Activated gamma-delta T cell (primary cell): ENCODE measurements at places on chromosomes 6 and 20.

DNA sequence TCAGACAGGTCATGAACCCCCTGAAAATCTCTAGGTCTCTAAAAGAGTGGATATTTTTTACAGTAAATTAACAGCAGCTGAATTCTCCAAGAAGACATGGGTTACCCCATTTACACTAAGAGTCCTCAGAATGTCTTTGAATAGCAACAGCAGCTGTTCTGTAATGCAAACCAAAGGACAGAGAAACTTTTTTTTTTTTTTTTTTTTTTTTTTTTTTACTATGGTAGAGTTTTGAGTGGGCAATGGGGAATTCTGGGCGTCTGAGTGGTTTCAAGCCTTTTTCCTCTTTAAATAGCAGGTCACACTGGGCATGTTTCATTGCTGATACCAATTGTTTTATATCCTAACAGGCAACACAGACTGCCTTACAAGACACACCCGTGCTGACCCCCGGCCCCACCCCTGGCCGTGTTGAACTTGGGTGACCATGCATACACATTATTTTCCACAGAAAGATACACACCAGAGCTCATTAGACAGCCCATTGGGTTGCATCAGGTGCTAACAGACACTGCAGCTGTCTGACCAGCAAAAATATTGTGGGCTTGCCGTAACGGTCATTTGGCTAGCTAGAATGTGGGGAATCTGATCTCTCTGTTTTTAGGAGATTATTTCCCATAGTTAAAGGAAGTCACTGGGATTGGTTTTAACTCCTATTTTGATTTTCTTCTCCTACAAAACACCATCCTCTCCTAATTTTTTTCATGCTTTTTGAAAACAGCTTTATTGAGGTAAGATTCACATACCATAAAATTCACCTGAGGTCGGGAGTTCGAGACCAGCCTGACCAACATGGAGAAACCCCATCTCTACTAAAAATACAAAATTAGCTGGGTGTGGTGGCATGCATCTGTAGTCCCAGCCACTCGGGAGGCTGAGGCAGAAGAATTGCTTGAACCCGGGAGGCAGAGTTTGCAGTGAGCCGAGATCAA, 26.7 kb upstream of the IRF4 start:
- DNase-seq, result no peak

GRCh38 chr6:54206510-54206909, 95.3 kb downstream of the MLIP start:
- no peak for DNase-seq

GRCh38 chr6:40500227-40500626, 86.9 kb downstream of the LRFN2 start:
- DNase-seq, result no peak

DNA sequence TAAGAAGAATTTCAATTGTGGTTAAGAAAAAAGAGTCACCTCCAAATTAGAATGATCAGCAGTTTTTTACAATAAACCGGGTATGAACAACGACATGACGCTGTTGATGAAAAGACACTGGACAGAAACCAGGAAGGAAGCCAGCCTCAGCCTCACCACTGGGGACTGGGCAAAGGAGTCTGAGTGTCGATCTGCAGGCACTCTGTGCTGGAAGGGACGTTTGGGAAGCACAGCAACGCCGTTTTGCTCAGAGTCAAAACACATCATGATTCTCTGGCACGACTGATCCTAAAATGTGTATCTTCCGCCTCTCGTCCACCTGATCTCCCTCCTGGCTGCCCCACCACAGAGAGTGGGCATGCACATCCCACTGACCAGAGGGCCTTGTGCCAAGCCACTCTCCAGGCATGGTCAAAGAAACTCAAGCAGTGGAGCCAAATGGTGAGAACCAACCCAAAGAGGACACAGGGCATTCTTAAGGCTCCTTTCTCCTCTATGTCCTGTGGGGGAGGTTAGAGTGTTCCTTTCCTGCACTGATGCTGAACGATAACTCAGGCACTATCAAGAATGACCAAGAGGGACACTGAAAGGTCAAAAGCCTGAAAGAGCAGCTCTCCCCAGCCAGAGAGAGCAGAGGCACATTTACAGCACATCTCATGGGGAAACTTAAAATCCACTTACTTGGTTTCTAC, 68.8 kb downstream of the AGPAT4 start:
- no peak for DNase-seq

DNA sequence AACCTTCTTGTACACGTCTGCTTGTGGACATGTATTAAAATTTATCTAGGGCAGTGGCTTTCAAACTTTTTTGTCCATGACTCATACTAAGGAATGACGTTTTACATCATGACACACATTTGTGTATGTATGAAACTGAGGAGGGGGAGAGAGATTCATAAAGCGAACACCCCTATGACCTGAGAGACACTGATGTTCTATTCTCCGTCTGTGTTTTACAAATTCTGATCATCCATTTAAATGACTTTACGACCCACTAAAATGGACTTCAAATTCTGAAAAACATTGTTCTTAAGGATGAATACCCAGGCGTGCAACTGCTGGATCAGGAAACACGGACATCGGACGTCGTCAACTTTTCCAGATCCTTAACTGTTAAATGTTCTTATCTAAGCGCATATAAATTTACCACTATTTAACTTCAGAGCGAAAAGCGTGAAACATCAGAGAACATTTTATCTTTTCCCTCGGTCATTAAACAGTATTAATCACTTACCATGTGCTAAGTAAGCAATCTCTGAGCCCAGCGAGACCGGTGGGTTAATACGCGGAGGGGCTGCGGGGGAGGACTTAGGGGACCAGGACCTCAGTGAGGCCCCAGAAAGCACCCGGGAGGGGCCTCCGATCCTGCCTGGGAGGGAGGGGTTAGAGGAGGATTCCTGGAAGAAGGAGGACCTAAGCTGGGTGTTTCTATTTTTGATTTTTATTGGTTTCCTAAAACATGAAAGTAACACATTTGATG, 1.2 kb downstream of the PLAGL1 start:
- DNase-seq, result no peak

- DNase-seq, result no peak
Measured at GRCh38 chr6:125952764-125953501, 3.6 kb upstream of the HINT3 start.

GRCh38 chr6:49333345-49334125, 129.5 kb downstream of the MMUT start:
- no peak for DNase-seq

DNA sequence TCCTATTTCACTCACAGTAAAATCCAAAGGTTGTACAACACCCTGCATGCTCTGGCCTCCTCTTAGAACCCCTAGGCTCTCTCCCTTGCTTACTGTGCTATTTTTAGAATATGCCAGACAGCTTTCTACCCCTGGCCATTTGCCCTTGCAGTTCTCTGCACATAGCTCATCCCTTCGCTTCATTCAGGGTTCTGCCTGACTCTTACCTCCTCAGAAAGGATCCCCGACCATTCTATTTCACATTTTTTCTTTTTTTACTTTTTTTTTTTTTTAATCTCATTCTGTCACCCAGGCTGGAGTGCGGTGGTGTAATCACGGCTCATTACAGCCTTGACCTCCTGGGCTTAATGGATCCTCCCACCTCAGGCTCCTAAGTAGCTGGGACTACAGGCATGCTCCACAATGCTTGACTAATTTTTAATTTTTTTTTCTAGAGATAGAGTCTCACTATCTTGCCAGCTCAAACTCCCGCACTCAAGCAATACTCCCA, 33.6 kb downstream of the COMMD7 start:
- DNase-seq, result no peak

GRCh38 chr6:139126255-139126654, 8.6 kb upstream of the HECA start:
- DNase-seq, result no peak

DNA sequence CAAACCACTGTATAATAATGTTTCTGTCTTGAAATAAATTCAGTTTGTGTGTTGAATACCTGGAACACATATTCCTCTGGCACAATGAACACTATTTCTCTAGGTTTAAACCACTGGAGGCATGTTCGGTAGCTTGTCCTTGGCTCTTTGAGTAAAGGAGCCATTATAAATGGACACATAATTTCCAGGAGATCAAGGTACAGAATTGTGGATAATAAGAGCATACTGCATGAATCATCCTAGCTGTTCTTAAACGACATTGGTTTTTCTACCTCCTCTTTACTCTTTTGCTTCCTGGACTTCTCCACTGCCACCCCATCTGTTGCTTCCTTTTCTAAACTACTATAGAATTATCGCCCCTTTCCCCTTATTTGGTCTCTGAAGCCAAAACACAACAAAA, 1.2 kb downstream of the CENPW start:
- no peak for DNase-seq

GRCh38 chr6:89941763-89942497, 47.7 kb downstream of the GJA10 start:
- DNase-seq, result no peak

- no peak for DNase-seq
Measured at GRCh38 chr6:147728903-147729302, 220.4 kb downstream of the SAMD5 start.

DNA sequence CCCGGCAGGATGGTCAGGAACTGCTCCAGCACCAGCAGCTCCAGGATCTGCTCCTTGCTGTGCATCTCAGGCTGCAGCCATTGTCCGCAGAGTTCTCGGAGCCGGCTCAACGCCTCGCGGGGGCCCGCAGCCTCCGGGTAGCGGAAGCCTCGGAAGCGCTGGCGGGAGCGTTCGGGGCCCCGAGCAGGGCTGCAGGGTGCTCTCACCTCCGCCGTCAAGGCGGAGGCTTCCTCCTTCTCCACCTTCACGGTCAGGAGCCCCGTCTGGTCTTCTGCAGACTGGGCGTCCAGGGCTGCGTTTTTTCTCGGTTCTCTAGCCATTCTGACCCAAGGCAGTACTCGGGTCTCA, 434 bp downstream of the ZKSCAN4 start:
- no peak for DNase-seq

DNA sequence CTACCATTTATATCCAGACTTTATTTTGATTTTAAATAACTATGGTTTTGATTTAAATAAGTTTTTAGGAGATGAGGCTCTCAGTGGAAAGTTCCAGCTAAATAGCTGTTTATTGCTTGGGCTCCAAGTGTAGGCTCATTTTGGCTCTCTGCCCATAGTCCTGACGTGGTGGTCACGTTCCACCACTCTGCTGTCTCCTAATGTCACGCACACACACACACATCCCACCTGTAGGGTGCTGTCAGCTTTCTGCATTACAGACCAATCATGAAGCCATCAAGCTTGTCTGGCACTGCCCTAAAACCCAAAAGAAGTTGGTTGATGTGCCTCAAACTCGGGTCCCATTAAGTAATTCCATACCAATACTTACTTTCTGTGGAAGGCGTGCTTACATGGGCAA, 45.4 kb downstream of the PANK2 start:
- no peak for DNase-seq

DNA sequence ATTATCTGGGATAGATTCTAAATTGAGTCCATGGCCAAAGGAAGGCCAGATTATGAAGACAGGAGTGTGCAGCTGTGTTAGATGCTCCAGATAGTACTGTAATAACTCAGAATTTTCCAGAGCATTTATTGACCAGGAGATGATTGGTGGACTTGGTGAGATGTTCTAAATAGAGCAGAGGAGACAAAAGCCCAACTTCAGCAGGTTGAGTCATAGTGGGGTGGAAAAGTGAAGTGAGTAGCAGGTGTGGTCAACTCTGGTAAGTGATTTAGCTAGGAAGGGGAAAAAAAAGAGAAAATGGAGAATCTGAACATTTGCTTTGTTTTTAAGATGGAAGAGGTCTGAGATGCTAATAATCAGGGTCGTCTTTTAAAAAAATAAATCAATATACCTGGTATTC, 227.4 kb downstream of the TMEM200A start:
- no peak for DNase-seq

- DNase-seq, result no peak
Measured at GRCh38 chr6:90350689-90351554, 54.3 kb upstream of the BACH2 start.

DNA sequence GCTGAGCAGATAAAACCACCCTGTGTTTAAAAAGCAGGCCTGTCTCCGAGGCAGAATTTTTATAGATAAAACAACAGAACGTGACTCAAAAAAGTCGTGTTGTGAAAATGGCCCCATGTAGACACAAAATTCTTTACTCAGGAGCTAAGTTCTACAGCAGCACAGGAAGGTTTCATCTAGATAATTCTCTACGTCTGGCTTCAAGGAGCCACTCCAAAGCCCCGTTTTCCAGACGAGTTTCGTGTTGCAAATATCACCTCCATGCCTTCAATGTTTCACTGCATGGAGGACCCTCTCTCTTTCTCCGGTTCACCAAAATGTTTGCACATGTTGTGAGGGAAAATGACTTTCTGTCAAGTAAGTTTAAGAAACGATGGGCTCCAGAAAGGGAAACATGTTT, 12.0 kb upstream of the BMP7 start:
- no peak for DNase-seq

DNA sequence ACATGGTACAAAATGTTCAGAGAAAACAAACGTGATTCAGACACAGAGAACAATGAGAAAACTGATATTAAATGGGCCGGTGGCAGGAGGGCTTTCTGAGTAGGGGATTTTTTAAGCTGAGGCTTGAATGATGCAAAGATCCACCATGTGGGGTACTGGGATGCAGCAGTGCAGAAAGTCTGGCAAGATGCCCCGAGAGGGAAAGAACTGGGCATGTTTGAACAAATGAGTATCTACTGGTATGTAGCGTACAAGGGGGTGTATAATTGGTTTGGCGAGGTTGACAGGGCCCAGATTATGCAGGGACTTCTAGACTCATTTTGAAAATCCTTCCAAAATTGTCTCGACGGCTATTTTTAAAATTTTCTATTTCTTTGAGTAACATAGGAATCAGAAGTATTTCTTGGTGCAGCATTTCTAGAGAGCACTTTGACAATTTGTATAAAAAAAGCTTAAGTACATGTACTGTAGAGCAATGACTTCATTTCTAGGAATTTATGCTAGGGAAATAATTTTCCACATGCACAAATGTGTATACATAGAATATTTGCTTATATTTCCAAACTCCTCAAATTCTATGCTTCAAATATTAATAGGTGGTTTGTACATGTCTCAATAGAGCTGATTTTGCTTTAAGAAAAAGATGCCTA, 119.6 kb upstream of the DOK5 start:
- DNase-seq, result no peak

DNA sequence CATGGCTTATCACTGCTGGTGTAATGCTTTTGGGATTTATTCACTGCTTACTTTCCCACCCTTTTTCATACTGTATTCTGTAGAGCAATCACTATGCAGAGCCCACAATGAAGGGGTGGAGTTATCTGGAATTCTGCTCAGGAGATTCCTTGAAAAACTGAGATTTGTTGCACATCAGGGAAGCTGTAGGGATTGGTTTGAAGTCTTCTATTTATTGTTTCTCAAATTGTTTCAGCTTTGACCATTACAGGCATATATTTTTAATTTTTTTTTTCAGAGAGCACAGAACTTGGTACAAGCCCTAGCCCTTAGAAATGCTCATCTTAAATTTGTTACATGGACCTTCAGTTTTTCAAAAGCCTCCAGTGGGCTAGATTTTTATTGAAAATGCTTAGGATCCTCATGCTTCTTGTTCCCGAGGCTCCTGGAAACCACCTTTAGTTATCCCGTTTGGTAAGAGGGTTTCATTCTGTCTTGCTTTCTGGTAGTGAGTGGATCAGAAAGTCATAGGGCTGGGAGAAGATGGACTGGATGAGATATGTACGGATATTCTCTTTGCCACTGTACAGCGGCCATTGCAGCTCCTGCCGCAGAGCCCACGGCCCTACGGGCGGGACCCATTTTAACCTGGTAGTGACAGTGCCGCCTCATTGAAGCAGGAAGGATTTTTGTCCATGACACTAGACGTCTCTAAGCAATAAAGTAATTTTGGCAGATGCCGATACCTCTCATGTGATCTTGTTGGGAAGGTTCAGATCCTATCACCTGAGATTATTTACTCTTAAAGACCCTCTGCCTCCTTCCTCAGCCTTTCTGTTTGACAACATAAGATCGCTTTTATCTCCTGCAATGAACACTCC, 45.3 kb upstream of the ZNF184 start:
- DNase-seq, result no peak

GRCh38 chr6:56821005-56821432, 133.9 kb upstream of the BEND6 start:
- DNase-seq, result no peak
